ENCODE measurements at places on chromosomes 11 and 22. TPM values are rescaled to one million over a fixed set of nuclear protein-coding genes. Genes with fewer than 3 reads are reported as not detected.

The TRIM51 gene
- polyA plus RNA-seq: not detected

DNA sequence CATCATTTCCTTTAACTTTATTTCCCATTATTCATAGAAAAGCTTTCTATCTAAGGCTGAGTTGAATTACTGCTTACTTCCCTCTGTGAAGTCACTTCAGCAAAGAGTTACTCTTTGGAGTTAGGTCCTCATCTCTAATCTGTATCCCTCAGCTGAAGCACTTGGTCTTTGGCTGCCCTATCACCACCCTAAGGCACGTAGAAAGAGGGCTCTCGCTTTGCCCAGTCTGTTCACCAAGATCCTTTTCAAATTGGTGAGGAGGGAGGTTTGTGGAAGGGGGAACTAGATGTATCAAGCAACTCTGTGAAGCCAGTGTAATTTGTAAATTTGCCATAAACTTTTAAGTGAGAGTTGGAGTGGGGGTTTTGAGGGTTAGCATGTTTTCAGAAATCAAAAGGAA, 43.4 kb downstream of the PAX6 start:
- DNase-seq: no peak

DNA sequence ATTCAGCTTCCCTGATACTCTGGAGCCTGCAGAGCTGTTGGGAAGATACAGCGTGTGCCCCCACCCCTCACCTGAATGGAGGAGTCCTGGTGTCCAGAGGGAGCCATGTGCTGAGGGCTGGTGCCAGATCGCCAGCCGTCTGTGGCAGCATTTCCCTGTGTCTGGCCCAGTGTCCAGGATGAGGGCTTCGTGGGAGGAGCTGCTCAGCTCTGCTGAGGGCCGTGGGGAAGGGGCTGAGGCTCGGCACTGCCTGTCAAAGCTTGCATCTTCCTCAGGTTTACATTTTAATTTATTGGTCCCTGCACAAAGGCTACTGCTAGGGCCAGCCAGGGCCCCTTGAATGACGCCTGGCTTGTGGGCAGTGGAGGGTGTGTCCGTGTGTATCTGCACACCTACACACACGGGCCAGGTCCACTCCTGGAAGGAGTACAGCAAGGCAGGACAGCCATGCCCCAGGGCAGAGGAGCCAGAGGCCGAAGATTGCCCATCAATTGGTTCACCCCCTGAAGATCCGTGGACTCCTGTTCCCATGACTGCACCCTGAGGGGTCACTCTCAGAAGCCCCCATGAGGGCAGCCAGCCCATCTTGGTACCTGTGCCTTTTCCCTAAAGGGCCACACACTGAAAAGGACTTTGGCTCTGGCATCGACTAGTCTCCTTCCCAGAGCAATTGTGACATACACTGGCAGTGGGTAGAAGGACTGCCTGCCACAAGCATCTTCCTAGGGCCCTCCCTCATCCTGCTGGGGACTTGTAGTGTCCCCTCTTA, 107.7 kb upstream of the PARVA start:
- DNase-seq: no peak

The PKDREJ gene
- 0.36 TPM for polyA plus RNA-seq

The TMEM151A gene
- polyA plus RNA-seq: not detected

GRCh38 chr11:12414611-12415010, 37.2 kb downstream of the PARVA start:
- DNase-seq: no peak

The LIPT2 gene
- 7.1 TPM for polyA plus RNA-seq

The SMTNL1 gene
- polyA plus RNA-seq: 0.59 TPM

DNA sequence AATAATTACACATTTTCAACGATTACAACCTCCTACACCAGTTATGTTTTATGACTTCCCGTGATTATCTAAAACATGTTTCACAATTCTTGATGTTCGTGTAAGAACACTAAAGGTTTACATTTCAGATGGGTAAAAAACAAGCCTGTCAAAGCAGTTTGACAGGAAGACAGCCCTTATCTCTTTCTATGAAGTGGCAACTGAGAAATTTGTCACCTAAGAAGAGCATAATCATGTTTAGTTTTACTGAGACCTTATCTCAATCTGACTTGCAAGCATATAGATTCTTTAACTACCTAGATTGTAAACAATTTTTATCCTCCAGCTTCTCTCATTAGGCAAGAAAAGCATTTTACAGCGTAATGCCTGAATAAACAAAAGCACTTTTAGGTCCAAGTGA, 218.4 kb upstream of the ZBED5 start:
- no peak for DNase-seq

The LRRC56 gene
- 4.3 TPM for polyA plus RNA-seq

The RAPSN gene
- 0.11 TPM for polyA plus RNA-seq

The OR5L1 gene
- polyA plus RNA-seq: not detected

The BRSK2 gene
- 0.56 TPM for polyA plus RNA-seq

GRCh38 chr22:36274531-36274930, 21.6 kb downstream of the APOL1 start:
- no peak for DNase-seq

The FOLH1 gene
- polyA plus RNA-seq: 11.9 TPM

DNA sequence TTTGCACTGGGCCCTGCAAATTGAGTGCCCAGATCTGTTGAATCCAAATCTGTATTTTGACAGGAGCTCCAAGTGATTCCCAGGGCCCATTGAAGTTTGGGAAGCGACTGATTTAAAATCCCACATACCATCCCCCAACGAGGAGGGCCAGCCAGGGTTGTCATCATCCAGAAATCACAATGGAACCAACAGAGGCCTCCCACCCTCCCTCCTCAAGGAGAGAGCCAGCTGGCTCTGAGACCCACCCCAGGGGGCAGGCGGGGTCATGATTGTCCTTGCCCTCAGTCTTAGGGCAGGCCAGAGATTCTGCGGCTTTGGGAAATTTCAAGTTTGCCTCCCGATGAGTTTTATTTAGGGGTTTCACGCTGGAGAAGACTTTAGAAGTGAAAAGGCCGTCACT, 358.2 kb downstream of the MN1 start:
- DNase-seq: no peak

DNA sequence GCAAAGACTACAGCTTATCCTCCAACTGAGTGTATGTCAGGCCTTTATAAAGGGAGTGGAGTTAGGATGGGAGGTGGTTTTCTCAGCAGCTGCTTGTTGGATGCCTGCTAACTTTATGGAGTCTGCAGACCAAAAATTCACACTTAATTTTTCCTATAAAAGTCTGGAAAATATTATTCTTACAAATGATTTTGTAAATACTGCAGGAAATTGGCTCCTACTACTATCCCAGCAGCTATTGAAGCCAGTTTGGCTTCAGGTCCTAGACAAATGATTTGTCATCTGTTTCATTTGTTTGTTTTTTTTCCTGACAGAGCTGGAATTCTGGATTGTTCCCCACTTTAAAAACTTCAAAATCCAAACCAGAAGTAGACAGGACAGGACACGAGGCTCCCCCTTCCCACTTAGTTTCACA, 292.5 kb downstream of the TMEM135 start:
- no peak for DNase-seq

The C11orf91 gene
- not detected for polyA plus RNA-seq

DNA sequence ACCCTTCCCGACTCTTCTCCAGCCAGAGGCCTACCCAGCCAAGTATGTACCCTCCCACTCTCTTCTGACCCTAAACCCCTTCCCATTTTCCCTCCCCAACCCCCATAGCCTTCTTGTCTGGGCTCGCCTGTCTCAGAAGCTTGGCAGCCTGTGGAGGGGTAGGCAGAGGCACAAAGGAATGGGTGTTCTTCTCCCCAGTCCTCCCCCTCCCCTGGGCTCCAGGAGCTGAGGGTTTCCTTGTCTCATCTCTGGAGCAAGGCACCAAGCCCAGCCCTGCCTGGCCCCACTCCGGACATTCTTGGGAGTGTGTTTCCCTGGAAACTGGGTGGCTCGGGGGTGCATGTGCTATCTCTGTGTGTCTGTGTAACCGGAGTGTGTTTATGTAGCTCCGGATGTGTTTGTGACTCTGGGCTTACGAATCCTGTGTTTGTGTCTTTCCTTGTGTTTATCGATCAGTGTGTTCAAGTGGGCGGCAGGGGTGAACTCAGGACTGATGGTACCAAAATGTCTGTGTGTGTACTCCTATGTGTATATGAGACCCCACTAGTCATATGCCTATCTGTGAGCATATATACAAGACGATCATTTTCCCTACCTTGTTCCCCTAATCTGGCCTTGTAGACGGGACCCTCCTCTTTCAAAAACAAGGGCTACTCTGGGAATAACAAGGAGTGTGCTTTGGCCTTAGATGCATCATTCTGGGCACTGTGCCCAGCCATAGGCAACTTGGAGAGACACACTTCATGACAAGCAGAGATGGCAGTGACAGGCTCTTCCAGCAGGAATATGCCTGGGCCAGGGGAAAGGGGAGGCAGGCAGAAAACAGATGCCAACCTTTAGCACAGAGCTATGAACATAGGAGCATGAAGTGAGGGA, 10.9 kb downstream of the PHLDB1 start:
- no peak for DNase-seq

DNA sequence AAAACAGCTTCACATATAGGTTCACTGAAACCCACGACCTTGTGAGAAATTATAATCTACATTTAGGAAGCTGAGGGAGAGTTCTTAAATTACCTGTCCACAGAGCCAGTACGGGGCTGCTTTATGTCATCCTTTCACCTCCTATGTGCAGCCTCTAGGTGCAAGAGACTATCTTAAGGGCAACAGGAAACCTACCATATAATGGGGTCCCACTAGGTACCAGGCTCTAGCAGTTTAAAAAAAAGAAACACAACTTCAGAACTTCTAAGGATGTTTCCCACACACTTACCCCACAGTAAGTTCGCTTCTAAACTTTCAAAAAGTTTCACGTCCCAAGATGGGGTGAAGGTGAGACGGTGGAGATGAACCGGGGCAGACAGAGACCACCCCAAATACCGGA, 573 bp downstream of the STK33 start:
- DNase-seq: no peak

The RBM4 gene
- polyA plus RNA-seq: 261 TPM

- DNase-seq: no peak
These were observed 628.8 kb upstream of the ANO5 start for GRCh38 chr11:21564095-21564494.

GRCh38 chr22:21945453-21946261, 7.0 kb downstream of the PPM1F start:
- DNase-seq: no peak

GRCh38 chr11:61616434-61616833, 35.6 kb upstream of the SYT7 start:
- no peak for DNase-seq

DNA sequence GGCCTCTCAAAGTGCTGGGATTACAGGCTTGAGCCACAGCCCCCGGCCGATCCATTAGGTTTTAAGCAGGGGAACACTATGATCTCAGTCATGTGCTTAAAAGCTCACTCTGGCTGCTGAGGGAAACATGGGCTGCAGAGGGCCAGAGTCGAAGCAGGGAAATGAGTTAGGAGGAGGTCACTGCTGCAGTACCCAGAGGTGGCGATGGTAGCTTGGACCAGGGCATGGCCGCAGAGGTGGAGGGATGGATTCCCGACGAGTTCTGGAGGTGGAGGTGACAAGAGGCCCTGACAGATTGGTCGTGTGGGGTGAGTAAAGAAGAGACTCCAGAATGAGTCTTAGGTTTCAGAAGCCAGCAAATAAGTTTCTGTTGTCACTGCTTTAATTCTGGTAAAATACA, 54.4 kb upstream of the INCENP start:
- no peak for DNase-seq

DNA sequence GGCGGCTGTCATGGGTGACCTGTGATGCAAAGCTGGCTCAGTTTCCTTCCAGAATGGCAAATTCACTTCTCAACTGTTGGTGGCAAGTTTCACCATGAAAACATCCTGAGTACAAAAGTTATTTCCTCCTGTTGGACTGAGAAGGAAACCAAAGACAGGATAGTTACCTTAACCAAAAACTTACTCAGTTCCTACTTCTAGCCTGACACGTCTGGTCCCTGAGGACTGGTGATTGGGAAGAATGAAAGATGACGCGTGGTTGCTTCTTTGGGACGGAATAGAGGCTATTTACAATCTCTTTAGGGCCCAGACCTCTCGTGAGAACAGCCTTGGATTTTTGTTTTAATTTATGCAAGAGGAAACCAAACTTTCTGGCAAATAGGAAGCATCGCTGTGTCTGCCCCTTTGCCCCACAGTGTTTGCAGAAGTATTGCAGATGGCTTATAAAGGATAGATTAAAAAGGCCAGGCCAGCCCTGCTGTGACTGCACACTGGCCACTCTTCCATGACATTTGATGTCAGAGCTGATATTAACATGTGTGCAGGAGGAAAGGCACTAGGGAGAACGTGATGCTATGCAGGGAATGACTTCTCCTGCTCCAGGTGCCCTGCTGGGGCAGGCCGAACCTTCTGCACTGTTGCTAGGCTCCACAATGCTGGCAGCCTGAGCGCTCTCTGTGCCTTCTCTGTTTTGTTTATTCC, 7.6 kb downstream of the VPS26B start:
- DNase-seq: no peak

GRCh38 chr11:60960405-60960804, 8.4 kb upstream of the SLC15A3 start:
- no peak for DNase-seq

DNA sequence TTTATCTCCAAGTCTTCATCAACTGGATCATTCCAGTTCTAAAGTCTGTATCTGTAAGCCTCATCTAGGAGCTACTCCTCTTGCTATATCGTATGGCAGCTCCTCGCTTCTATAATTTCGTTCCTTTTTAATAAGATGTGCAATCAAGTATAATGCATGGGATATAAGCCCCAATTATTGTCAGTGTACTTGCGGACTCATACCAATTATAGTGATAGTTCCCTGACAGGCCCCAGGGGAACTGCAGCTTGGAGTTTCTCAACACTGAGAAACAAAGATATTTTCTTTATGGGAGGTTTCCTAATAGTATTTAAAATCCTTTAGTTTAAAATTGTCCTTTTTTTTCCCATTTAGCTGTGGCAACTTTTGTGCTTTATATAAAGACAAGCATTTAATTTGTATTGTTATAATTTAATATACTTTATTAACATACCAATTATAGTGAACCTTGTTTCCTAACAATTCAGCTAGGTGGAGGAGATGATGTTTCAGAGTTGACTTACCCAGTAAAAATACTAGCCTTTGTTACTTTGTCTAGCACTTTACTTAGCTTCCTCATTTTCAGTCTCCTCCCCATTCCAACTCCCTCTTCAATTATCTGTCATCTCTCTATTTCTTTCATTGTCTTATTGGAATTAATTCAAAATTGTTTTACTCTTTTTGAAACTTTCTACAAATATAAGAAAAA, 25.3 kb upstream of the DDX17 start:
- DNase-seq: no peak

GRCh38 chr22:26777156-26777801, 119.9 kb downstream of the MIAT start:
- no peak for DNase-seq

DNA sequence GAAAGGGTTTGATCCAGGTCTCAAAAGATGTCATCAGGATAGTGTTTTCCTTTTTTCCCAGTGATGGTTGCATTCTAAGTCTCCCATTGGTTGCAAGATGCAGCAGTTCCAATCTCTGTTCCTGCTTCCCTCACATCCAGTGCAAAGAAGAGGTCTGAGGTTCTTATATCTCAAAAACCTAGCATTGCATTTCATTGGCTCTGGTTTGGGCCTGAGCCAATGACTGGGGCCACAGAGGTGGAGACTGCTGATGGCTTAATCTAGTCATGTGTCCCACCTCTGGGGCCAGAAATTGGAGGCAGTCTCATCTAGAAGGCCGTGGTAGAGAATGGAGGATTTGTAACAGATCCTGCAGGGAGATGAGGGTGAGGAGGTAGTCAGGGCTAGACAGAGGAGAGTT, 13.2 kb upstream of the MICAL2 start:
- no peak for DNase-seq
